ENCODE measurements at places on chromosomes 12 and 14.

GRCh38 chr12:56374726-56375597, 12.3 kb upstream of the APOF start:
- DNase-seq, result no peak

- DNase-seq, result no peak
Measured at GRCh38 chr12:113505941-113506340, 34.3 kb upstream of the LHX5 start.

DNA sequence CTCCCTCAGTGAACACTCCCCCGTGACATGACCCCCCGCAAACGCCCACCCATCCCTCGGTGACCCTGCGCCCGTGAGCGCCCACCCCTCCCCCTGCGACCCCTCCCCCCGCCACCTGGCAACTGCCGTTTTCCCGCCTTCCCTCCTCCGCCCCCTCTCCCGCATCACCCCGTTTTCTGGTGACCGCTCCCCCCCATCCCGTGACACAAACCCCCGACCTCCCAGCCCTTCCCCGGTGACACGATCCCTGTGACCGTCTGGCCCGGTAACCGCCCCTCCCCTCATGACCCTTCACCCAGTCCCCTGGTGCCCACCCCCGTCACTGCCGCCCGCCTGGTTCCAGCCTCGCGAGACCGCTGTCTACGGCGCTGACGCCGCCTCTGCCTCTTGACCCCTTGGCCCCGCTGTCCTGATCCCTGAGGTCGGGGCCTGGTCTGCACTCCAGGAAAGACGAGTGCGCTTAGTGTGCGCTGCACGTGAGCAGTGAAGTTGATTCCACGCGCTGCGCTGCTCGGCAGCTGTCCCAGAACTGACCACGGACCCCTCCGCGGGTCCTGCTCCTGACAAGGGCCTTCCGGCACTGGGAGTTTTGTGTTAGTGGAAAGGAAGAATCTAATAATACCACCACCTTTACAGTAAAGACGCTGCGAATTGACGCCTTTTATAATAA, 59.4 kb downstream of the DDX51 start:
- no peak for DNase-seq

DNA sequence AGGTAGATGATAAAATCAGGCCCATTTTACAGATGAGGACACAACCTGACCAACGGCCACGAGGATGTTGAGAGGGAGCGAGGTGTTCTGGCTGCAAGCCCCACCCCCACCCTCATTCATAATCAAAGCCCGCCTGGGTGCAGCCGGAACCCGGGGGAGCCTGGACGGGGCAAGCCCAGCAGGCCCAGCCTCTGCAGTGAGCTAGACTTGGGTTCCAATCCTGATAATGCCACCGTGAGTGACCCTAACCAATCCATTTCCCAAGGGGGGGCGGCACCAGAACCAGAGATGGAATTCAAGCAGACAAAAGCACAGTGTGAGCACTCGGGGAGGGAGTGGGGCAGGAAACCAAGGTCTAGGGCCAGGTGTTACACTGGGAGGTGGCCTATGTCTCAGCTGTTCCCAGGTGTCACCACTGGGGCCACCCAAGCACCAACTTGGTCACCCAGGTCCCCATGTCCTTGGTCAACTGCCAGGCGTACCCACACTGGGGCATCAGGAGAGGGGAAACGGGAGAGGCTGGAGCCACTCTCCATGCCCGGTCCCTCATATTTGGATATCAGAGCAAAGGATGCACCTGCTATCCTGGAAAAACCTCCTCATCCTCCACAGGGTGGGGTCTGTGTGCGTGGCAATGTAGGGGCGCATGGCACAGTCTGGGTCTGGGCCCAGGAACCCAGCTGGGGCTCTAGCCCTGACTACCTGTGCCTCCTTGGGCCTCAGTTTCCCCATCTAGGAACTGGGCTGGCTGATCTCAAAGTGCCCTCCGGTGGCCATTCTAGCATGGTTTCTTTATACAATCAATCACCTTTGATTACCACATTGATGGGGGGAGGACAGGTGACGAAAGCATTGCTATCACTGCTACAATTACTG, 58.4 kb downstream of the FAM222A start:
- DNase-seq, result no peak

DNA sequence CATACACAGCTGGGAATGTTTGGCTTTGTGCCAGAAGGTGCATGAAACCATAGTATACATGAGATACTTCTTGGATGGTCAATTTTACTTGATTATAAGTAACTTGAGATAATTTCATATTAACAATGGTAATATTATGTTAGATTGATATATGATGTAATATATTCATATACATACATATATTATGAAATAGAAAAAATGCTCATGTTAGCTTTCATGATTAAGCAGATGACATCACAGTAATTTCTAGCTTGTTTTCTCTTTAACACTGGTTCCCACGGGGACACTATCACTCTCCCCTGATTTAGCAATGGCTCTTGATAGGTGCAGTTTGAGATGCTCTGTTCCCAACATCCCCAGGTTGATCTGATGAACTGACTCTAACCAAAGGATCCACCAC, 35.4 kb upstream of the NTF3 start:
- no peak for DNase-seq

DNA sequence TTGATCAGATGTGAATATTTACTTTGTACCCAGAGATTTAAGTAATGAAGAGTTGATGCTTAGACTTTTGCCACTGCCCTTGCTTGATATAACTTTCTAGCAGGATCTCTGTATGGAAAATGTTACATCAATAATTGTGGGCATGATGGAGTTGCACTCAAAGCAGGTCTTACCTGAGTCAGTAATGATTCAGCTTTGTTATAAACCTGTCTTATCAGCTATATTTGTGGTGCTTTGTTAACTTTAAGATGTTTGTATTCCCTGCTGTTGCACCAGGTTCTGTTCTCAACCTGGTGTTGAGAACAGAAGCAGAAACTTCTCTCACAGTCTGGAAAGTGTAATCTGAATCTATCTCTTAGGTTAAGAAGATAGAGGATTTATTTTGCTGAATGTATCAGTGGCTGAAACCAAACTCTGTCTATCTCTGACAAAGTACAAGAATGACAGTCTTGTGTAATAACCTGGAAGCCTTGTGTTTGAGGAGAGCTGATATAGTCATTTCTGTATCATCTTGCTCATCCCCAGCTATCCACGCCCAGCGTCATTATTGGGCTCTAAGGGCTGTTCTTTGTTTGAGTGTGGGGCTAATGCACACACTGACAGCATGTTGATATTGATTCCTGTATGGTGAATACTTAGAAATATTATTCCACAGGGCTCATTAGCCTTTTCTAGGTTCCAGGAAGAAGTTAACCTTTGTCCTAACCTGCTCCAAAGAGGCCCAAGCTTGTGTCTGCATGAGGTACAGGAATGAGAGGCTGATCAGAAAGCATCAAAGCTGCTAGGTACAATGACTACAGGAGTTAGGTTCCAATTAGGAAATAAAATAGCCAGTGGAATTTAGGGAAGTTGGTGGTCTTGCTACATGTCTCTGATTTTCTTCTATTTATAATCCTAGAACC, 3.6 kb downstream of the AKAP6 start:
- DNase-seq, result no peak

DNA sequence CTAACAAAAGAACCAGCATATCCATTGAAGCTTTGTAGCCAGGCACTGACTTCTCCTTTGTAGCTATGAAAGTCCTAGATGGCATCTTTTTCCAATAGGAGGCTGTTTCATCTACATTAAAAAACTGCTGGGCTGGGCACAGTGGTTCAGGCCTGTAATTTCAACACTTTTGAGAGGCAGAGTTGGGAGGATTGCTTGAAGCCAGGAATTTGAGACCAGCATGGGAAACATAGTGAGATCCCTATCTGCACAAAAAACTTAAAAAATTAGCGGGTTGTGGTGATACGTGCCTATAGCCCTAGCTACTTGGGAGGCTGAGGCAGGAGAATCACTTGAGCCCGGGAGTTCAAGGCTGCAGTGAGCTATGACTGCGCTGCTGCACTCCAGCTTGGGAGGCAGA, 167.7 kb downstream of the CALM1 start:
- no peak for DNase-seq

DNA sequence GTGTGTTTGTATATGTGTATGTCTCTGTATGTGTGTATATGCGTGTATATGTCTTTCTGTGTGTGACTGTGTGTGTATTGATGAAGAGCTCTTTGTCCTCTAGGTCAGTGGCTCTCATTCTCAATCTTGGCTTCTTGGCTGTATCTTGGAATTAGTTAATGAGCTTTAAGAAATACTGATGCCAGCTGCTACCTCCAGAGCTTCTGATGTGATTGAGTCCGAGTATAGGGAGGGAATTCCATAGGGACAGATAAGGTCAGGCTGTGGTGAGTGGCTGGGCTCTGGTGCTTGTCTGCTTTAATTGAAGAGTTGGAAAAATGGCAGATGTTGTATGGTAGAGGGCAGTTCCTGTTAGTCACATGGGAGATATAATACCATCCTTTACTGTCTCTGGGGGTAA, 140.1 kb downstream of the C12orf75 start:
- no peak for DNase-seq

GRCh38 chr12:32522331-32523221, 123.2 kb downstream of the FGD4 start:
- DNase-seq, result no peak

- no peak for DNase-seq
Measured at GRCh38 chr12:63846238-63846967, 1.9 kb downstream of the SRGAP1 start.

Measured in GOT3 (cell line).